T-helper 2 cell (primary cell): ENCODE measurements at places on chromosomes 4 and X.

GRCh38 chrX:64842492-64842891 lies 133.8 kb downstream of the ZC4H2 start:
- DNase-seq: no peak

DNA sequence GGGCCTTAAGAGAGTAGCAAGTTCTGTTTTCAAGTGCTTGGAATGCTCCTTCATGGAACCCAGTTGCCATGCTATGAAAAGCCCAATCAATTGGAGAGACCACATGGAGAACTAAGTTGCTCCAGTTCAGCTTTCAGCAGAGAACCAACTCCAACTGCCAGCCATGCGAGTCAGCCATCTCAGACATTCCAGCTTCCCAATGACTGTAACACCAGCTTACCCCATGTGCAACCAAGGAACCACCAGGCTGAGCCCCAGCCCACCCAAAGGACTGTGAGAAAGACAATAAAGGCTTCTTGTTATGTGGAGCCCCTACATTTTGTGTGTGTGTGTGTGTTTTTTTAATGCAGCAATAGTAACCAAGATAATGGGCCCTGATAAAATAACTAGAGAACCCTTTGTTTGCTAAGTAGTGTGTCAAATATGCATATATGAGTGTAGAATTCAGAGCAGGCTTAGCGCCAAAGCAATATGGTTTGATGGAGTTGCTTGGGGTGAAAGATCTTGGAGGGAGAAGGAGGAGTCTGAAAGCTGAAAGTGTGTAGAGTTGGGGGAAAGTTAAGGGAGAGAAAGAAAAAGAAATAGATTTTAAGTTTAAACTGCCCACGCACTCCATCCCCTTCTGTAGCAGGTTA lies 35.0 kb upstream of the CCKAR start:
- no peak for DNase-seq

- no peak for DNase-seq
Observed at GRCh38 chrX:22406201-22406737, 133.6 kb downstream of the CBLL2 start.

- DNase-seq: no peak
Observed at GRCh38 chrX:10095698-10096432, 60.9 kb upstream of the CLCN4 start.

DNA sequence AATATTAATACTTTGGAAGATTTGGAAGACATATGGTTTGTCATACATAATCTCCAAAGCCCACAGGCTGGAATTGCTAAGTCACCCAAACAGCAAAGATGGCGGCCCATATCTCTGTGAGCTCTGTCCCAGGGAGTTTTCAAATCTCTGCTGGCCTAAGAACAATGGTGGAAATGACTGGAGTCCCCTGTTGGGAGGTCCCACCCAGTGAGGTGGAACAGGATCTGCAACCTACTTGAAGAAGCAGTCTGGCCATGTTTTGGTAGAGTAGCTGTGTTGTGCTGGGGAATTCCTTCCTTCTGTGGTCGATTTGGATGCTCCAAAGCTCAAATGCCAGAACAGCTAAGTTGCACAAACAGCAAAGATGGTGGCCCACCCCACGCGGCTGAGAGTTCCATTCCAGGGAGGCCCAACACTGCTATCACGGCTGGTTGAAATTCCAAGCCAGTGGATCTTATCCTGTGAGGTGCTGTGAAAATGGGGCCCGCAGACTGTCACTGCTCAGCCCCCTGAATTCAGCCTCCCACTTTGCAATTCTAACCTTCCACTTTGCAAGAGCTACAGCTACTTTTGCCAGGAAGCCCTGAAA lies 3.2 kb upstream of the UGT2B7 start:
- no peak for DNase-seq

DNA sequence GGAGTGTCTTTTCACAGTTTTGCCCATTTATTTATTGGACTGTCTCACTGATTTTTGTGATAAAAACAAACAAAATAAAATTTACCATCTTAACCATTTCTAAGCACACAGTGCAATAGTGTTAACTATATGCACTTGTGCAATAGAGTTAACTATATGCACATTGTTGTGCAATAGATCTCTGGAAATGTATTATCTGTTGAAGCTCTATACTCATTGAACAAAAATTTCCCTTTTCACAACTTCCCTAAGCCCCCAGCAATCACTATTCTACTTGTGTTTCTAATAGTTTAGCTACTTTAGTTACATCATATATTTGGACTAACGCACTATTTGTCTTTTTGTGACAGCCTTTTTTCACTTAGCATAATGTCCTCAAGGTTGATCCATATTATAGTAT lies 59.7 kb upstream of the BEX4 start:
- DNase-seq: no peak
